Retinal pigment epithelial cell (primary cell): ENCODE measurements at places on chromosomes 2 and 18.

GRCh38 chr2:38690499-38691420 is 24.8 kb downstream of the GALM start:
- DNase-seq: peak; percentile 80

DNA sequence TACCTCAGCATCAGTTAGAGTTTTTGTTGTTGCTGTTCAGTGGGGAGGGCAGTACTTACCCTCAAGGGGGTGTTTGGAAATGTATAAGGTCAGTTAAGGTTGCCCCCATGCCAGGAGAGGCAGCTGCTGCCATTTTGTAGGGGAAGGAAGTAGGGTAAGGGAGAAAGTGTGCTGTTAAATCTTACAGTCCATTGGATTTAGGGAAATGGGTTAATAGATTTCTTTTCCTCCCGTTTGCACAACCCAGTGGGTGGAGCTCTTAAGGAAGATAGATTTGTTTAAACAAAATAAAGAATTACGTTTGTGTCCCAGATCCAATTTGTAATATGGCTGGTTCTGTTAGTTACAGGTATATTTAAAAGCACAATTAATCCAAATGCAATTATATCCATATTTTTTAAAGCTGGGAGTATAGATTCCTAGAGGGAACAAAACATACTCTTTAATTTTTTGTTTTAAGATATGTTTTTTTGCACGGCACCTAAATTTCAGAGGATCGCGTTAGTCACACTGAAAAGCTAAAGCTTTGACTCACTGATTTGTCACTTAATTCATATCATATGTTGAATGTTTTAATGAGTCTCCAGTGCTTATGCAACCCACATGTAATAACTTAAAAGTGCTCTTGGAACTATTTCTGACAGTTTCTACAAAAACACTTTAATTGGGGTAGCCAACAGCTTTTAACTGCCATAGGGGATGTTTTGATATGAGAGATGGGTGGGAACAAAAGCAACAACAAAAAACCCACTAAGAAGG is 9.0 kb upstream of the CWC22 start:
- peak; percentile 75 for DNase-seq

DNA sequence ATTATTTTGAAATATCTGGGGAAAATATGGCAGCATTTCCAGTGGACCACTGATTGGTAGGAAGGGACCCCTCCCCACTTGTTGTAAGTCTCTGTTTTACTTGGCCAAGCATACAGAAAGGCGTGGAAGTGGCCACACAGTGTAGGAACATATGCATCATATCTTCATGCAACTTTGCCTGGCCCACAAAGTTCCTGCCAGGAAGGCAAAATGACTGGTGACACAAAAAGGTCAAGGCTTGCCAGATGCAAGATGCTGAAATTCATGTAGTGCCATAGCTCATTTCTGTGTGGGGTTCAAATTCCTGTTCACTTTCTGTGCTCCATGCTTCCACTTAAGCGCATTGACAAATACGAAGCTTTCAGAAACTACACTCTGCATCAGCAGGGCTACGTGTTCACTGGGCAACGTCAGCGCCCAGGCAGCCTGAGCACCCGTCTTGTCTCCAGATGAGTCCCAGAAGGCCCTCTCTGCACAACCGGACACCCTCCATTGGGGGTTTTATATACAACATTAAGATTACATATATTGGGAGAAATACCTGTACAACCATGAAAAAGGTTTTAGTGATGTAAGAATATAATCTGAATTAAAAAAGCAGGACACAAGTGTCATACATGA is 3.6 kb downstream of the DYNC2LI1 start:
- no peak for DNase-seq

DNA sequence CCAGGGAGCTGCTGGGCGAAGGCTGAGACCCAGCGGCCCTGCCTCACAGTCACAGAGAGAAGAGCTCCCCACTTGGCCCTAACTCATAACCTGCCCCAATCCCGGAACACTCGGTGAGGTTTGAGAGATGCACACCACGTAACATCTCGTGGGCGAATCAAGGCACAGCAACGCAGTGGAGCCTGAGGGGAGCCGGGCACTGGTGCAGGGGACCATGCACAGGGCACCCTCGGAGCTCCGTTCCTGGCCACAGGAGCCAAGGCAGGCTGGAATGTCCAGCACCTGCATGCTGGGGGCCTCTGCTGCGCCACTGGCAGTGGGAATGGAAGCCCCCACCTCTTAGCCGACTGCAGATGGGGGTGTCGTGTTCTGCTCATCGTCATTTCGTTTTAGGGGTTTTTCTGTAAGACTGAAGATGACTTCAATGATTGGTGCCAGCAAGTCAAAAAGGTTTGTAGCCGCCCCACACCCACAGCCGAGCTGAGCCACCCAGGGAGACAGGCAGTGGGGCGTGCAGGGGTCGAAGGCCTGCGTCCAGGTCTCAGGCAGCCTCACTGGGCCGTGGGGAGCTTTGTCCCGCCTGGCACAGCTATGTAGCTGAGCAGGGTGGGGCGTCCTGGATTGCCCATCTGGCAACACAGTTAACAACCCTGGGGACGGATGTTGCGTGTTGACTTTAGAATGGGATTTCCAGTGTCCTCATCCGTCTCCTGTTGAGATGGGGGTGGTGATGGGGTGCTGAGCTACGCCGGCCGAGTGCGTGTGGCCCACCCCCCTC is 16.1 kb downstream of the DTYMK start:
- no peak for DNase-seq

DNA sequence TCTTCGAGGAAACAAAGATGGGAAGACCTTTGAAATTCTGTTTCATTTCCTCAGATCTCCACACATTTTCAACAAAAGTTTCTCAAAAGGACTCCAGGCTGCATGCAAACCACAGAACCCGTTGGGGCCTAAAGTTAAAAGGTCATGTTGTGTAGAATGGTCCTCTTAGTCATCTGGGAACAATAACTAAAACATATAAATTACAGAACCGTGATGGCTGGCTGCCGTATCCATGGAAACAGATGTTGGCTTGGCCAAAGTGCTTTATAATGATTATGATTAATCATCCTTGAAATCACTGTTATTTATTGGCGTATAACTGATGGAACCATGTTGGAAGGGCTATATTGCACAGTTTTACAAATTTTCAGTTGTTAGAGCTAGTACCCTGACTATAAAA is 182.8 kb upstream of the CRIM1 start:
- DNase-seq: no peak

GRCh38 chr2:27832396-27832795 is 57.8 kb downstream of the RBKS start:
- DNase-seq: no peak

DNA sequence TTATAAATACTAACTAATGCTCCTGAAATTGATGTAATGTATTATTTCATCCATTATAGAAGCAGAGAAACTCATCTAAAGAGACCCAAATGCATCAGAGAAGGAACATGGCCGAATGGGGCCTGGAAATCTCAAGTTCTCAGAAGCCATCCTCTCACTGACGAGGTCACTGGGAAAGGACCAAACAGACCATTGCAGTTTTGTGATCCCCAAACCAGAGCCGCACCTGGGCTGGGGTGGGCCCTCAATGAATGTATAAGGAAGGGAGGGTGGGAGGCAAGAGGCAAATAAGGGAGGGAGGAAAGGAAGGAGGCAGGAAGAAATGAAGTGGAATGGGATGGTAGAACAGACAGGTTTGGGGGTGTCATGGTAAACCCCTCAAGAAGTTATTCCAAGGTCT is 245.3 kb upstream of the ID2 start:
- no peak for DNase-seq

DNA sequence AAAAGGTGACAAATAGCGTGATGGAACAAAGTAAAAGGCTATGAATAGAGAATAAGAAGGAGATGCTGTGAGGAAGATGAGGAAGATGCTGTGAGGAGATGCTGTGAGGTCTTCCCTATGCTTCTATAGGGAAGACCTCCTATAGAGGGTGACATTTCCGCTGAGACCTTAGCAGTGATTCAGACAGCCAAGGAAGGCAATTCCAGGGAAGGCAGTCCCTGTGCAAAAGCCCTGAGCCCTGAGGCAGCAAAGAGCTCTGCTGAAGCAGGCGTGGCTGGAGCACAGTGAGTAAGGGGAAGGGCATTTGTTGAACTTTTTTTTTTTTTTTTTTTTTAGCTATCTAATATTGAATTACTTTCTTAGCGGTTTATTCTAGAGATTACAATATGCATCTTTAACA is 142.7 kb upstream of the FOSL2 start:
- DNase-seq: no peak

- no peak for DNase-seq
These were observed 306.0 kb downstream of the CLIP4 start for GRCh38 chr2:29420999-29421782.

DNA sequence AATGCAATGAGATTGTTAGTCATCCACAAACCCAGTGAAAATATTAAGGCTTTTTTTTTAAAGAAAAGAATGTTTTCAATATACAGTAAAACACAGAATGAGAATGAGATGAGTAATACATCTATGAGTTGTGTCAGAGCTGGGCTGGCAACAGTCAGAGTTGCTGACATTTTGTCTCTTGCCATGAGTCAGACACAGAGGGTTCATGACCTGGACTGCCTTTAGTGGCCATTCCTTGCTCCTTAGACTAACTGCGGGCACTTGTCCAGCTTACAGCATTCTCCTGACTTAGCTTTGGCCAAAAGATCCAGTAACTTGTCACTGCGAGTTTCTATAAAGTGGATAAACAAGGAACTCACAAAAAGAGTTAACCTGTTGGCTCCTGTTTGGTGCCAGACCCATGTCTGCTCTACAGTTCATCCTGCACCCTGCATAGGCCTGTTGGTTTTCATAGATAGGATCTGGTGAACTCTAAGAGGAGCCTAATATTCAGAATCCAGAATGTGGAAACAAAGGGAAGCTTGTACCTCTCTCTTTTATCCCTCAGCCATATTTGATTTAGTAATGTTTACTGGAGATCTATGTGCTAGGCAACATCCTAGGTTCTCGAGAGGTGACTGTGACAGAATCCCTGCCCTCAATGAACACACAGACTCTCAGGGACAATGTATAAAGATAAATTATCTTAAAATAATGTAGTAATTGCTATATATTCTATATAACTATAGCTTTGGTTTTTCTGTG is 391.5 kb upstream of the VWC2L start:
- DNase-seq: peak; percentile 97

DNA sequence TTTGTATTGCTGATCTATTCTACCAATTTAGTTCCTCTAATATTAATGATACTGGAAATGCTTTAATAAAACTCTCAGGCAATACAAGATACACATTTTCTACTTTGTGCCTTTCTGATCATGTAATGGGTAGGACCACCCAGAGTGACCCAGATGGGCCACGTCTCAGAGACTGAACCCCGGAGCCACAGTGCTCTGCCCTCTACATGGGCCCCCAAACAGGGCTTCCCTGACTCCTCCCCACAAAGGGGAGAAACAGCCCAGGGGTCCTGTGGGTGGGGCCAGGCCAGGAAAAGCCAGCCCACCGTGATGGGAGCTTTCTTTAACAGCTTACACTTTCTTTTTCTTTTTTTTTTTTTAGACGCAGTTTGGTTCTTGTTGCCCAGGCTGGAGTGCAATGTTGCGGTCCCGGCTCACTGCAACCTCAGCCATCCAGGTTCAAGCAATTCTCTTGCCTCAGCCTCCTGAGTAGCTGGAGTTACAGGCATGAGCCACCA is 18.4 kb downstream of the HDAC4 start:
- no peak for DNase-seq

GRCh38 chr2:157178874-157179273 is 78.6 kb upstream of the GALNT5 start:
- DNase-seq: no peak

DNA sequence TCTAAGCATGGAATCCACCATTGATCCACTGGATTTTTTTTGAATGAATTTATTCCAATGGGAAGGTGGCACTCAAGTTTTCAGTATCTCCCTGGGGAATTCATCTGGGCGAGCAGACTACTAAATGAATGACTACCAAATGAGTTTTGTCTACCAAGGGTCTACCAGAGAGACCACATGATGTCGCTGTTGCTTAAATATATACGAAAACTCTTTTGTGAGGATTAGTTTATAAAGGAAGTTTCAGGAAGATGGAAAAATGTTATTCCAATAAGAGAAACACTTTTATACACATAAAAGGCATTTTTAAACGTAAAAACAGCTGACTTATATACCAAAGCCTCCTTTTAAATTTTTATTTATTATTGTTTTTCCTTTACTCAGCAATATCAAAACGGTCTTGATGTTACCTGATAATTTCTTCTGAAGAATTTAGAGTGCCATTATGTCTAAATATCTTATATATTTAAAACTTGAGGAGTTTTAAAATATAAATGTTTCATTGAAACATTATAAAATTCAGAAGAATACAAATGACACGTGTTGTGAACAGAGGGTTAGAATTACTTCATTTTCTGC is 139.7 kb downstream of the HRH4 start:
- no peak for DNase-seq

DNA sequence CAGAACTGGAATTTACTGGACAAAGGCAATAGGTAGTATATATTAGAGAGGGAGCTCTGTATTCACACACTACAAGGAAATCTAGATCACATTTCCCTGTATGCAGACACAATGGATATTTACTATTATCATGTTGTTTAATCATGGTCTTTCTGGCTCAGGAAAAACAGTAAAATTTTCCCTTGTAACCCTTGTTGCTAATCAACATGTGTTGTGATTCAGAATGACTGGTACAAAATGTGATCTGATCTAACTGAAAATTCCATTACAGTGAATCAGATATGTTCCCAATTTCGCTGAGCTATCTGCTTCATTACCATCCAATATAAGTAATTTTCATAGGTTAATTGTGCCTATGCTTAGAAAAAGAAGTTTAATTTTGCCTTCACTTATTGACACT is 1109.7 kb downstream of the LRP1B start:
- DNase-seq: peak; percentile 66

- no peak for DNase-seq
These were observed 18.8 kb upstream of the RHOB start for GRCh38 chr2:20427931-20428526.

- DNase-seq: no peak
These were observed 9.6 kb downstream of the SERPINB8 start for GRCh38 chr18:63979409-63979920.

- DNase-seq: no peak
These were observed 48.3 kb downstream of the WDFY1 start for GRCh38 chr2:223896833-223897311.

DNA sequence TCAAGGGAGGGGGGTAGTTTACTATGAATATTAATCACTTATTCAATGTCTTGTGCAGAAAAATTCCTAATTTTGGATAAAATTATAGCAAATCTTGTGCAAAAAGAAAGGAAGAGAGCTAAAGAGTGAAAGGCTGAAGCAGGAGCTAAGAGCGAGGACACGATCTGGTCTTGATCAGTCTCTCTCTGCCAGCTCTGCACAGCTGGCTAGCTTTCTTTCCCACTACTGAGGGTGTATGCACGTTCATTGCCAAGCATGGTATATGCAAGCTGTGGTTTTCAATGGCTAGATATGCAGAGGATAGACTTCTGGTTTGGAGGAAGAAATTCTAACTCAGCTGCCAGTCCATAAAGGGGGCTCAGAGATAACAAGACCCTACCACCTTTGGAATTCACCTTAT is 297.3 kb downstream of the CYRIA start:
- DNase-seq: no peak

DNA sequence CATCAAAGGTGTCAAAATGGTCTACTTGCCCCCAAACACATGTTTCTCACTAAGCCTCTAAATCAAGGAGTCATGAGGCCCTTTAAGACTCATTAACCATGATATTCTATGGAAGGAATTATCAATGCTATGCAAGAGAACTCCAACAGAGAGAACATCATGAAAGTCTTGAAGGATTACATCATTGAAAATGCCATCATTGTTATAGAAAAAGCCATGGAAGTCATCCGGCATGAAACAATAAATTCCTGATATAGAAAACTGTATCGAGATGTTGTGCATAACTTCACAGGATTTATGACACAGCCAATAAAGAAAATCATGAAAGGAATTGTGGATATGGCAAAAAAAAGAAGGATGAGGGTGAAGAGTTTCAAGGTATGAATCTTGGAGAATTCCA is 1363.6 kb upstream of the CDH2 start:
- no peak for DNase-seq
